ENCODE measurements at places on chromosomes 12 and 14.
A peak's percentile ranks its signal among the peaks of the same experiment; 100 is the strongest.

GRCh38 chr12:126608607-126609175 lies 1543.5 kb downstream of the AACS start:
- DNase-seq, result peak; percentile 8

- no peak for DNase-seq
These were observed 331.7 kb downstream of the TMEM121 start for GRCh38 chr14:105857826-105858675.

GRCh38 chr12:70853326-70853725 lies 67.2 kb downstream of the PTPRR start:
- DNase-seq, result peak; percentile 98

GRCh38 chr12:57720606-57721595 lies 17.6 kb downstream of the AGAP2 start:
- DNase-seq, result no peak

- peak; percentile 74 for DNase-seq
These were observed 41.7 kb upstream of the NID2 start for GRCh38 chr14:52110441-52111086.

GRCh38 chr12:50960130-50960529 lies 7.8 kb downstream of the HIGD1C start:
- DNase-seq, result no peak

GRCh38 chr12:131907379-131908091 lies 13.1 kb downstream of the ULK1 start:
- no peak for DNase-seq

DNA sequence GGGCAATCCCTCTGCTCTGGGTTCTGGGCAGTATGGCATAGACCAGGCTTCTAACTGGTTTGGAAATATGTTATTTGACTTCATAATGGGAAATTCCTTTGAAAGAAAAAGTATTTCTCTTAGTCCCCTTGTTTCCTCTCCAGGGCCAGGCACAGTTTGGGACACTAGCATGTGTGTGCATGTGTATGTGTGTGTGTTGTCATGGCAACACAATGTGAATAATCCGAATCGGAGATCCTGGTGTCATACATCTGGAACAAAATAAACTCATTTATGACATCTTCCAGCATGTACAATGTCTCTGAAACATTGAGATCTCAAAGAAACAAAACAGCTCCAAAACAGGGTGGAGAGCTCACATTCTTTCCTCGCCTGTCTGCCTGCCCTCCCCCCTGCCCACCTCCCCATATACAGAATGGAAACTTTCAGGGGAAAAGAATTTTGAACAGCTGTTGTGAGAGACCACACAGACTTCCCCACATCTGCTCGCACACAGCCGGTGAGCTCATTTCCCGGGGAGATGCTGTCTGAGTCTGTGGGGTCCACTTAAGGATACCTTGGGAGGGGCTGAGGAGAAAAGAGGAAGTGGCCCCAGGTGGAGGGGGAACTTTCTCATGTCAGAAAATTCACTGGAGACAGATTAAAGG lies 55.5 kb upstream of the PARP11 start:
- DNase-seq, result no peak
